Cortex of kidney (tissue), 1 donor: ENCODE measurements at places on chromosomes 2 and 18.

GRCh38 chr2:48397281-48397680, 132.7 kb upstream of the STON1 start:
- no peak for DNase-seq

GRCh38 chr18:71001597-71001996, 712.8 kb downstream of the SOCS6 start:
- no peak for DNase-seq

DNA sequence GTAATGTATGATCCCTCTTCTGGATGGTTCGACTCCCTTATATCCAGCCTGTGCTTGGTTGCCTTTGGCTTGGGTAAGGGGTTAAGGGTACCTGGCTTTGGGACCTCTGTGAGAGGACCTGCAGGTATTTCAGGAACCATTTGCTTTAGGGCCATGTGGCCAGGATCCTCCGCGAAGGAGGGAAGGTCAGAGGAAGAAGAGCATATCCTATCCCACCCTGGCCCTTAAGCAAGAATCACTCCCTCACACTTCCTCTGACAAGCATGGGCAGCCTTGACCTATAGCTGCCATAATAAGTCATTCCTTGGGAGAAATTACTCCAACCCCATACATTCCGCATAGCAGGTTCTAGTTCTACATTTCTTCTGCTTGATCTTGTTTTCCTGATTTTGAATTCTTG, 59.1 kb upstream of the TXNDC2 start:
- no peak for DNase-seq

GRCh38 chr2:239257511-239257937, 143.3 kb downstream of the HDAC4 start:
- DNase-seq, result no peak

DNA sequence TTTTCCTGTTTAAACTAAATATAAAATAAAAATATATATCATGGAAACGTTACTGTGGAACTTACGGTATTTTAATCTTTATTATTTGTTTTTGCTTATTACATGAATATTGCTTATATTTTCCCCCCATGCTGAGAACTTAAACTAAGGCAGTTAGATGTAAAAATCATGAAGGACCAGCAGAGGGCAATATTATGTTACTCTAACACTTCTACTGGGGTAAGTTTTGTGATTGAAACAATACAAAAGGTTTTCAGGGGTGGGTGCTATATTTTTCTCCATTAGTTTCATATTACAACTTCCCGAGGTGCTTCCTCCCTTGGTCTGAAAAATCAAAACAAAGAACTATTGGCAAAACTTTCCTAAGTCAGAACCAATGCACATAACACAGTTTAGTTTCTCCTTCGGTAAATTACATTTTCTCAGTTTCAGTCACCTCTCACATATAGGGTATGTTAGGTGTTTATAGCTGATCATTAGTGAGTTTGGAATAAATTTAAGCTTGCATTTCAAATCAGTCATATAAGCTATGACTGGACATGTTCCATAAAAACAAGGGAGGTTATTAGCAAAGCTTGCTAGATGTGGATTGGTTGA, 54.8 kb downstream of the ZNF407 start:
- DNase-seq, result no peak

DNA sequence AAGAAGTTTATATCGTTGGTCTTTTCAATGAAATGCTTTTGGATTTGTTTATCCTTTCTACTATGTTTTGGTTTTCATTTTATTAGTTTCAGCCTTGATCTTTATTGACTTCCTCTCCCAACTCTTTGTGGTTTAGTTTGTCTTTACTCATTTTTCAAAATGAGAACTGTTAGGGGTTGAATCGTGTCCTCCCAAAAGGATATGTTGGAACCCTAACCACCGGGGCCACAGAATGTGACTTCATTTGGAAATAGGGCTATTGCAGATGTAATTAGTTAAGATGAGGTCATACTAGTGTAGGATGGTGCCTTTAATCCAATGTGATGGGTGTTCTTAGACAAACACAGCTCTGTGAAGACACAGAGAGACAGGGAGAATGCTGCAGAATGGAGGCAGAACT, 60.4 kb upstream of the IL1R2 start:
- DNase-seq, result no peak

DNA sequence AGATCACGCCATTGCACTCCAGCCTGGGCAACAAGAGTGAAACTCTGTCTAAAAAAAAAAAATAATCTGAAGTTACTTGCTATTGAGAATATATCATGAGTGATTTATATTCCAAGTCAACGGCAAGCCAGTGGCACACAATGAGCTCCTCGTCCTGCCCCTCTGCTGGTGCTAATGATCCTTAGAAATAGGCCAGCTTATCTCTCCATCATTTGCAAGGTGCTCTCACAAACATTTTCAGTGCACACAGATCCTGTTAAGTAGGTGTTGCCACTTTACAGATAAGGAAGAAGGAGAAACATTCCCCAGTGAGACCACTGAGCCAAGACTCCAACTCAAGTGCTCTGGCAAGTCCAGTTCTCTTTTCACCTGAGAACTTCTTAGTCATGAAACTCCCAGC, 91.3 kb upstream of the GPR45 start:
- no peak for DNase-seq

DNA sequence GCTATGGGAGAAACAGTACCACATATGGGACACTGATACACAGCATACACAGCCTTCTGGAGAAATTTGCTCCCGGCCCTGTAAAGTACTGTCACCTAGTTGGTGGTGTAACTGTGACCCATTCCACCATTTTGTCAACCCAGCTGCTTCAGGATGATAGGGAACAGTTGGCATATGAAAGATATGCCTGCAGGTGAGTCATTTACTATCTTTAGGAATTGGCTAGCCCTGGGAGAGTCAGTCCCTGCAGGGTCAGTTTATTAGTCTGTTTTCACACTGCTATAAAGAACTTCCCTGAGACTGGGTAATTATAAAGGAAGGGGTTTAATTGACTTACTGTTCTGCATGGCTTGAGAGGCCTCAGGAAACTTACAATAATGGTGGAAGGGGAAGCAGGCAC, 30.0 kb upstream of the PTPRM start:
- DNase-seq, result no peak

- no peak for DNase-seq
Measured at GRCh38 chr2:223674998-223675609, 72.9 kb upstream of the SCG2 start.

GRCh38 chr2:54968561-54969218, 81.6 kb downstream of the RTN4 start:
- DNase-seq, result no peak

DNA sequence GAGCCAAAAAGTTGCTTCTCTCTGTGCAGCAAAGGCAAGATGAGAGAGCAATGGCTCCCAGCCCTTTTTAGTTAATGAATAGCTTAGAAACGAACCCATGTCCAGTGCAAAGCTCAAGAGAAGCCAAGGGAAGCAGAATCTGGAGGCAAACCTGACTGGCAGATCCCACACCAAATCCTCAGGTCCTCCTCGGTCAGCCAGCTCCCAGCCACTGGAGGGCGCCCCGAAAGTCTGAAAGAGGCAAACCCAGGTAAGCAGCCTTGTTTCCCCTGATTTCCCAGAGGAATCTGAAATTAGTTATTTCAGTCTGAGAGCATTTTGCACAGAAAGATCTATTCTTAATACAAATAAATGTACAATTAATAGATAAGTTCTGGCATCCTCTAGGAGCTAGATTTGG, 71.3 kb upstream of the PID1 start:
- no peak for DNase-seq

- no peak for DNase-seq
Measured at GRCh38 chr2:16170675-16171424, 230.5 kb downstream of the MYCN start.

DNA sequence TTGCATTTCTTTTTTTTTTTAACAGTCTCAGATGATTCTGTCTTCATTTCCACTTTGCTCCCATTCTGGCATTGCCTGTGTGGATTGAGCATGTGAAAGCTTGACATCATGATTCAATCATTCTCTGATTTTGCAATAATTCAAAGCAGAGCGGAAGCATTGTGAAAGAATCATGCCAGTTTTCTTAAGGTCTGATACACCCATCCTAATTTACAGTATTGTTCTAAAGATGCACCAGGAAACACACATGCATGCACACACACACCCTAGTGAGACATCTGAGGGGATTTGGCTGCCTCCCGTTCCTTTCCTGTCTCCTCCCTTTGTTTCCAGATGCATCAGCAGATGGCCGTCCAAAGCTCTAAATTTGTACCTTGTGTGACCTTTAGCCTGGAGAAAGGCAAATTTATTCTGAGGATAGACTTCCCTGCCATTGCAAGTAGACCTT, 97.3 kb downstream of the FMNL2 start:
- DNase-seq, result no peak

DNA sequence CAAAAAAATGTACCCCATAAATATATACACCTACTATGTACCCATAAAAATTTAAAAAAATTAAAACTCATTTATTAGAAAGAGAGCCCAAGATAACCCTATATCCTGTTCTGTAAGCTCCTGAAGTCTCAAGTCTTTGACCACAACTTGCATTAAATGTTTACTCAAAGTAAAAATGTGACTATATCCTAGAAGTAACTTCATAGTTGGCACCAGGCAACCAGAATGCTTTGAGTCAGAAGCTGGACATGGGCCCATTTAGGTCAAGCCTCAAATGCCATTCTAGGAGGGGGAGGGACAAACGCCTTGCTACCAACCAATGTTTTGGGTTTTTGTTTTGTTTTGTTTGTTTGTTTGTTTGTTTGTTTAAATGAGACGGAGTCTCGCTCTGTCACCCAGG, 9.3 kb upstream of the TBC1D8 start:
- DNase-seq, result no peak

DNA sequence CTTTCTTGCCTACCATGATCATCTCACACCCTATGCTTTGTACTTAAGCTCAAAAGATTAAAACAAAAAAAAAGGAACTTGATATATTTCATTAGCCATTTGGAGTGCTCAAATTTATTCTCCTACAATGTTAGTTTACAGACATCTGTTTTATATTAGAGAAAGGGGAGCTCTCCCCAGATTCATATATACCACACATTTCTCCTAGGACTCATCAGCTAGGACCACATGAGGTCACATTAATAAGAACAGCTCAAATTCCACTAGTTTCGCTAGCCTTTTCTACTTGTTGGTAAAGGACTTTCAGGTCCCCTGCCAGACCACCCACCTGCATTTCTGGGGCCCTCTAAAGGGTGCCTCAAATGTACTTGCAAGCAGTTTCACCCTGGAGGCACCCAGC, 151.2 kb upstream of the MMADHC start:
- DNase-seq, result no peak

DNA sequence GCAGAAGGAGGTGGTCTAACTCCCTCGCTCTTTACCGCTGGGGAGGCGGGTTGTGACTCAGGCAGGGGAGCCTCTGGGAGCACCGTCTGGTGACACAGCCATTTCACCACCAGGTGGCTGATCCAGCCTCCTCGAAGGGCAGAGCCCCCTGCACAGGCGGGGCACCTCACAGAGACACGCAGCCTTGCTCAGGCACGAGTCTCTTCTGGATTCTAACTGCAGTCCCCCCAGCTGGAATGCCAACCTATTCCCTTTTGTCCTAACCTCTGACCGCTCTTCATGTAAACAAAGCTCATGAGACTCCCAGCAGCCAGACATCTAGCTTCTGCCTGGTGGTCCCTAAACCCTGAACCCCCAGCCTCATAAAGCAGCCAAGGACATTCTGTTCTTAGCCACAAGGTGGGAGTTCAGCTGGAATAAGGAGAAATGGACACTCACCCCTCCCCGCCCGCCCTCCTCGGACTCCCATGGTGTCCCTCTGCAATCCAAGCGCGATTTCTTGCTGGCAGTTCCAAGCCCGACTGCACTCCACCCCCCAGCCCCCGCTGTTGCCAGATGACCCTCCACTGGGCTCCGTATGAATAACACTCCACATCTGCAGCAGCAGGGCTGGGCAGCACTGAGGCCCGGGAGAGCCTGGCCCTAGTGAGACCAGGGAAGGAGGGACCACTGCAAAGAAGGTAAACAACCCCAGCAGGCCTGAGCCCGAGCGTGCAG, 84.3 kb downstream of the TNS1 start:
- DNase-seq, result no peak

GRCh38 chr18:50203801-50204604, 9.1 kb upstream of the MYO5B start:
- DNase-seq, result no peak

DNA sequence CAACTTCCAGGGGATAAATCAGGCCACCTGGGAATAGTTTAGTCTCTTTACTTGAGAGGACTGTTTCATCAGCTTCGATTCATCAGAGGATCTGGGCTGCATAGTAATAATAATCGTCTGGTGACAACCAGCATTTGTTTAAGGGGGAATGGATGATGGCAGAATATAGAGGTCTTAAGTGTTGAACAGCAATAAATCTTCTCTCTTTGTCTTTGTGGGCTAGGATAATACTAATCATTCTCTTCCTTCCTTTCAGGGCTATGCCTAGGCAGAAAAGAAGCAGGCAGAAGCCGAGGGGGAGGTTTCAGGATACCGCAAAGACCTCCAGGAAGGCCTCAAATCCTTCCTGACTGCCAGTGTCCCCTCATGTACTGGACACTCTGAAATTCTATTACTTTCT, 150.4 kb upstream of the GAREM1 start:
- no peak for DNase-seq

DNA sequence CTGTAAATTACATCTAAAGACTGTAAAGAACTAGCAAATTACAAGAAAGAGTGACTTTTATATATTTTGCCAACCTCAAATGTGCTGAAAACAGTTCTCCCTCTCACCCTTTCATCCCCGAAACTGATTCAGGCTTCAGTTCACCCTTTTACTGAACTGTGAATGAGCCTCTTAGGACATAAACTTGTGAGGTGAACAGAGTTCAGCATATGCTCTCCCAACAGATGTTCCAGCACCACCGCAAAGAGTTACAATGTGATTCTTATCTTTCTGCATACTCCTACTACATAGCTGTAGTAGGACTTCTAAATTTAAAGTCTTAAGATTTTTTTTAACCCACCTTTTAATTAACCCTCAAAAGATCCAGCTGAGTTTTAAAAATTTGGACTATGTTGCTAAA, 1.2 kb upstream of the ZCCHC2 start:
- no peak for DNase-seq
